Stimulated activated CD4-positive, alpha-beta T cell treated with anti-CD3 and anti-CD28 coated beads, Interleukin-4, amount 100 ng/mL, for 48 hours (primary cell): ENCODE measurements at places on chromosomes 5 and 9.

DNA sequence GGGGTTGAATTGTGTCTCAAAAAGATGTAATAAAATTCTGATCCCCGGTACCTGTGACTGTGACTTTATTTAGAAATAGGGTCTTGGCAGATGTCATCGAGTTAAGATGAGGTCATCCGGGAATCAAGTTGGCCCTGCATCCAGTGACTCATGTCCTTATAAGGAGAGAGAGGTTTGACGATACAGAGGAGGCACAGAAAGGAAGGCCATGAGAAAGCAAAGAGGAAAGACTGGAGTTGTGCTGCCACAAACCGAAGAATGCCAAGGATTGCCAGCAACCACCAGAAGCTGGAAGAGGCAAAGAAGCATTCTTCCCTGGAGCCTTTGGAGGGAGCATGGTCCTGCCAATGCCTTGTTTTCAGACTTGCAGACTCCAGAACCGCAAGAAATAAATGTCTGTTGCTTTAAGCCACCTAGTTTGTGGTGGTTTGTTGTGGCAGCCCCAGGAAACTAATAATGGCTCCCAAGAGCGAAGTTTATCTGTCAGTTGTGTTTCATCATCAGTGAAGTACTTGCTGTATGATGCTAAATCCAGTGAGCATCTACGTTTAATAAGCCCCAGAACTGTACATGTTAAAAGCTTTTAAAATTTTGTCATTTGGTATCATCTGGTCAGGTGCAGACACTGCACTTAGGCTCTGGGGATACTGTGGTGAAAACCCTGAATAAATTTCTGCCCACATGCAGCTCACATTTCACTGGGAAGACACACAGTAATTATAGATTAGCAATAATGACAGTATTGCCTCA, 114.8 kb downstream of the TLE4 start:
- no peak for DNase-seq

DNA sequence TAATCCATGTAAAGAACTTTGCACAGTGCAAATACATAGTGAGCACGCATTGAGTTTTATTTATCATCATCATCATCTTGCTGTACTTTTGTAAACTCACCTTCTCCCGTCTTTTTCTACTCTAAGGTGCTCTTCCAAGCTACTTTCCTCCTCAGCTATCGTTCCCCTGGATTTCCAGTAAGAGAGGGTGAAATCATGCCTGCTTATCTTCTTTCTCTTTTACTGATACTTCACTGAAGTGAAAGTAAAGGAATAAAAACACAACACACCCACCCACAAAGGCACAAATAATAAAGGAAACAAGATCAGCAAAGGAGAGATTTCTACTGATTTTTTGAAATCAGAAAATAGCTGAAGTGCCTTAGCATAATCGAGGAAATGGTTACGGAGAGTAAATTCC, 509.9 kb downstream of the RAB3C start:
- DNase-seq, result no peak

DNA sequence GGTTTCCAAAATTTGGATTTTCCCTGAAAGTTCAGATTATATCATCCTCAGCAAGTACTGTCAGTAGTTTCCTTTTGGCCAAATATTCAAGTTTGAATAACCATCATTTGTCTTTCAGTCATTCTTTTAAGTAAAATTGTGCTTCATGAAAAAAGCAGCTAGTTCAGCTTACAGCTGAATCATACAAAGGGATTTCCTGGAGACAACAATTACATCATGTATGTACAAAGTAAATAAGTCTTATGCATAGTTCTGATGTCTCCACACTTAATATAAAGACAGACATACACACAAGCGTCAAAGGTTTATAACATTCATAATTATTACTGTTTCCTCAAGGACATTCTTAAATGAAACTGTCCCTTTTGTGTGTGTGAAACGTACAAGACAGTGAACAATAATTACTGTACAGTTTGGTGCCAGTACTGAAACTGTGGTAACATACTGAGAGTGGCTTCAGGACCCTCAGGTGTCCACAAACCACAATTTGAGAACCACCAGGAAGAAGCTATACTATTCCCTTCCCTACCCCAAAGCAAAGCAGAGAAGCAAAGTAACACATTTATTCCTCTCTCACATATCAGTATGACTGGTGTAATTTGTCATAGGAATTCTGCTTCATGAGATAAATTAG, 746.6 kb downstream of the TAF11L14 start:
- DNase-seq, result no peak

GRCh38 chr9:114603248-114603647, 7.8 kb upstream of the TMEM268 start:
- no peak for DNase-seq

- DNase-seq, result no peak
Observed at GRCh38 chr5:42872865-42873264, 61.2 kb upstream of the SELENOP start.
